ENCODE measurements at places on chromosomes 5 and 9.

- DNase-seq = no peak
Measured at GRCh38 chr5:72232838-72233237, 87.2 kb downstream of the MRPS27 start.

- DNase-seq = no peak
Measured at GRCh38 chr5:122586351-122586750, 188.5 kb upstream of the SNX2 start.

DNA sequence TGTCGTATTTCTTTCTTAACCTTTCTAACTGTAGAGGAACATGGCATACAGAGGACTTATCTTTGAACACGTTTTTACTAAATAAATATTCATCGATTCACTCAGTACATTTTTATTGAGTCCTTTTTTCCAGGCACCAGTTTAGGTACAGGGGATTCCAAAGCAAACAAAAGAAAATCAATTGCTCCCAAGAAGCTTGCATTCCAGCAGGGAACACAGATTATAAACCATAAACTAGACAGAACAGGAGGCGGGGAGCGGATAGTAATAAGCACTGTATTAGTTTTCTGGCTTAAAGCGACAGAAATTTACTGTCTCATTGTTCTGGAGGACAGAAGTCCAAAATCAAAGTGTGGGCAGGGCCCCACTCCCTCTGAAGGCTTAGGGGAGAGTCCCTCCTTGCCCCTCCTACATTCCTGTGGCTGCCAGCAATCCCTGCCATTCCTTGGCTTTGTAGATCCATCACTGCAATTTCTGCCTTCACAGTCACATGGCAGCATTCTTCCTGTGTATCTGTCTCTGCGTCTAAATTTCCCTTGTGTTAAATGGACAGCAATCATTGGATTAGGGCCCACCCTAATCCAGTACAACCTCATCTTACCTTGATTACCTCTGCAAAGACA, 115.5 kb downstream of the COL23A1 start:
- DNase-seq = no peak

DNA sequence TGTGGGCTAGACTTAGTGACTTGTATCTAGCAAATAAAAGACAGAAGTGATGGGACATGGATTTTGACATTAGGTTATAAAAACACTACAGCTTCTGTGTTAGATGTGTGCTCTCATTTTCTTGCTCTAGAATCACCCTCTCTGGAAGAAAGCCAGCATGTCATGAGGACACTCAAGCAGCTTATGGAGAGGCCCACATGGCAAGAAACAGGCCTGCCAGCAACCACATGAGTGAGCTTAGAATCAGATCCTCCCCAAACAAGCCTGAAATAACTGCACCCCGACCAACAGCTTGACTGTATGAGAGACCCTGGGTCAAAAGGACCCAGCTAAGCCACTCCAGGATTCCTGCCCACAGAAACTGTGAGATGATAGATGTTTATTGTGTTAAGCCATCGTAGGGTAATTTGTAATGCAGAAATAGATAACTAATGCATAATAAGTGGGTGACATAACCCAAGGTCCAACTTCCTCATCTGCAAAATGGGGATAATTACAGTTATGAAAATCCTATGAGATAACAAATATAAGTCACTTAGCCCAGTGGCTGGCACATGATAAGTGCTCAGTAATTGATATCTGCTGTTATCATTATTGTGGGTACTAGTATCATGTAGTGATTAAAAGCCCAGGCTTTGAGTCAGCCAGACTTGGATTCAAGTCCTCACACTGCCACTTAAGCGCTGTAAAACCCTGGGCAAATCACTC, 86.5 kb downstream of the KLHL3 start:
- no peak for DNase-seq

DNA sequence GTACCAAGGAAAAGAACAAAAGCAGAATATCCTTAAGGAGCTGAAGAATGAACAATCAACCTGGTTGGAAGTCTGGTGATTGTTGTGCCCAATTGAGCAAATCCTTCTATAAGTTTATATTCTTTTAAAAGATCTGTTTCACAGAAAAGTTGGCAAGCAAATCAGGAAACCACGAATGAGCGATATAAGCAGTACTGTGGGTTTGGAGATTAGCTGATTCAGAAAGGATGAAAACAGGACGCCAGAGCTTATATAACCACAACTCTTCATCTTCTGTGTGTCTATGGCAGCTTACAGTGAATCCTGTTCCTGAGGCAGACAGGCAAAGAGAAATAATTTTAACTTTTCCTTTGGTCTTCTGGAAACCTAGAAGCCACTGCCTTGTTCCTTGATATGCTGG, 61.7 kb downstream of the SLC38A9 start:
- no peak for DNase-seq

GRCh38 chr9:87545858-87546257, 48.2 kb downstream of the DAPK1 start:
- DNase-seq = no peak

- no peak for DNase-seq
Measured at GRCh38 chr5:64834037-64834436, 65.3 kb downstream of the CWC27 start.

GRCh38 chr9:129587487-129588262, 33.2 kb downstream of the C9orf50 start:
- DNase-seq = no peak

DNA sequence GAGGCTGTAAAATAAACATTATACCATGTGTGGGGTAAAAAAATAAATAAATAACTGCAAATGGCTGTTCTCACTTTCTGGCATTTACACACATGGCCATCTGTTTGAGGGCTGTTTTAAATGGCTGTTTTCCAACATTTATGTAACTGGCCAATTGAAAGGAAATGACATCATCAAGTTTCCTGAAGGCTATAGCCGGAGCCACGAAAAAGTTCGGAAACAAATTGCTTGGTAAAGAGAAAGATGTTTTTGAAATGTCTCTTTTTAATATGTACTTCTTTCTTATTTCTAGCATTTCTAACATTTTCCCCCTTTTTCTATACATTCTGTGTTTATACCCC, 95.4 kb upstream of the DAB2 start:
- no peak for DNase-seq

DNA sequence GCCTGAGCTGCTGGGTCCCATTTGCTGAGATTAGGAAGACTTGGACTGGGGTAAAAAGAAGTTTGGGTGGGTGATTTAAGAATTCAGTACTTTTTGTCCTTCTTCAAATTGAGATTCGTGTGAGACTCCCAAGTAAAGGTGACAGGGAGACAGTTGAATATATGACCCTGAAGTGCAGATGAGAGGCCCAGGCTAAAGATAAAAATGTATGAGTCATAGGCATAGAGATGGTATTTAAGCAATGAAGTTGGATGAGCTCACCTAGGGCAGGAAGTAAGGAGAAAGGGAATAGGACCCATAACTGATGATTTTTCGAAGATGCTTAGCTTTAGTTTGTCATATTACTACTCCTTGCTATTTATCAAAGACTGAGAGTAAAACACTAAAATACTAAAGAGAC, 255.9 kb upstream of the ADRA1B start:
- DNase-seq = no peak

DNA sequence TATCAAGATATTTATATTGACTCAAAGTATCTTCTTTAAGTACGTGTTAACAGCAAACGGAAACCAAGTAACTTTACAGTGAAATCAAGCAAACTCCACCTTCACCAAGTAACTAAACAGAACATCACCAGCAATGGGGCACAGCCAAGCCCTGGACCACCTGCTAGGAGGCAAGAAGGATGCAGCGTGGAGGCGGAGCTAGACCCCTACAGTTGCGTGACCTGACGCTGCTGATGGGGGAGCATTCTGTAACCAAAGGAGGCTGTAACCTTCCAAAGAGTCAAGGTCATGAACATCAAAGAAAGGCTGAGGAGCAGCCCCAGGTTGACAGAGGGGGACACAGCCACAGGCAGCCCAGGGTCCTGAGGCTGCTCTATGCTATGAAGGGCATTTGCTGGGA, 6.1 kb downstream of the VAV2 start:
- no peak for DNase-seq

DNA sequence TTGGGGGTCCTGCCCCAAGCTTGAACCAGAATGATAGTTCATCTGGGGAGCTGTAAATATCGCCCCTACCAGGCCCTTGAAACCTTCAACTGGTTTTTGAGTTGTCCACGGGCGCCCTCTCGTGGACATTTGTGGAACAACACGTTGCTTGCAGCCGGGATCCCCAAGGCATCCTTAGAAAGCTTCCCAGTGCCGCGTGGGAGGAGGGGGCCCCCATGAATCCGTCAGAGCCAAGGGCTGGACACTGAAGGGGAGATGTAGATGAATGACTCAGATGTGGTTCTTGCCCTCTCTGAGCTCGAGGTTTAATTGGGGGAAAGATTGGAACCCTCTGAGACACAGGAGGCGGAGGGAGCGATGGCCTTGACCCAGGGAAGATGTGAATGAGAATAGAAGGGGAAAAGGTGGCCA, 31.8 kb upstream of the ORM1 start:
- DNase-seq = peak; percentile 62

GRCh38 chr5:10563110-10563944, 543 bp upstream of the ANKRD33B start:
- no peak for DNase-seq

GRCh38 chr9:135898634-135899407, 8.5 kb downstream of the CAMSAP1 start:
- no peak for DNase-seq

GRCh38 chr5:181187500-181188213, 17.3 kb downstream of the TRIM7 start:
- DNase-seq = no peak

DNA sequence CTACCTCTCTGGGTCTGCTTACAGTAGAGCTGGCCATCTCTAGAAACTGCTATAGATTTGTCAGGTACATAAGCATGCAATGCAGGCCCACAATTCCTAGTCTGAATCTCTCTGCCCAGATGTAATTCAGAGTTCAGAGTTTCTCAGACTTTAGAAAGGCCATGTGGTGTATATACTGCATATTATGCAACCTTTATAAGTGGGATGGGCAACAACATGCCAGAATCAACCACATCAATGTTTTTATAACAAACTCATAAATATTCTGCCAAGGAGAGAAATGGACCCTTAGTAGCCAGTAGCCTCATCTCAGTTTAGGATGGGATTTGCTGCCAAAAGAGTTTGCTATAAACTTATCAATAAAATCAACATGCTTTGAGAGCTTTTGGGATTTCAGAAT, 78.8 kb downstream of the SLC1A1 start:
- DNase-seq = no peak

GRCh38 chr9:119154527-119154926, 214.7 kb downstream of the BRINP1 start:
- DNase-seq = no peak

DNA sequence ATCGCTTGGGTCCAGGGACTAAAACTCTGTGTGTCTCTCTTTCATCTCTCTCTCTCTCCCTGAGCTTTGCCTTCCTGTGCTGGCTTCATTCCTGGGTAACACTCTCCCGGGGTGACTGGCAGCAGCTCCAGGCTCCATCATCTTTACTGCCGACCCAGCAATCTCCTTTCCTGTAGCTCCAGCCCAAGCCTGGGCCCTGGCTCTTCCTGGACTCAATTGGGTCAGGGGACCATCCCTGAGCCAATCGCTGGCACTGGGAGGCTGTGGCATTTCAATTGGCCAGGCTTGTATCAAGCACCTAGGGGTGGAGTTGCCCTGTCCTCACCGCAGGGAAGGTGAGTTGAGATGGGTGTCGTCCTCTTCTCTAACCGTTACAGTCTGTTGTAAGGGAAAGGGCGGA, 31.9 kb downstream of the FAM240B start:
- DNase-seq = no peak

- no peak for DNase-seq
Measured at GRCh38 chr5:119996128-119996527, 366.8 kb downstream of the FAM170A start.

- no peak for DNase-seq
Measured at GRCh38 chr5:179963375-179963774, 55.7 kb upstream of the TBC1D9B start.

- peak; percentile 83 for DNase-seq
Measured at GRCh38 chr9:36401164-36401740, 1.2 kb upstream of the RNF38 start.

DNA sequence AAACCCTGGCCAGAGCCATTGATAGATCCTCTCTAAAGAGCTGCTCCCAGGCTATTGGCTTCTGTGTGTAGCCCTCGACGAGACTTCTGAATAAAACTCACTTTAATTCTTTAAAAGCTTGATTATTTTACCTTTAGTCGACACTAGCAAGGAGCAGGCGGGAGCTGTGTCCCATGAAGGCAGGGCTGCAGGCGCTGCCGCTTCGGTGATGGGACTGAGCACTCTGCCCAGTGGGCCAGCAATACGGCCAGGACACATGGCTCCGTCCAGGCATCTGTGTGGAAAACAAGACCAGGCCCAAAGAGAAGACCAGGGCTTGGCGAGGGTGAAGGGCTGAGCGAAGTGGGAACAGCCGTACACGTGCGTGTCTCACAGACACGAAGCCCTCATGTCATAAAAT, 365.9 kb downstream of the GADD45G start:
- DNase-seq = no peak

DNA sequence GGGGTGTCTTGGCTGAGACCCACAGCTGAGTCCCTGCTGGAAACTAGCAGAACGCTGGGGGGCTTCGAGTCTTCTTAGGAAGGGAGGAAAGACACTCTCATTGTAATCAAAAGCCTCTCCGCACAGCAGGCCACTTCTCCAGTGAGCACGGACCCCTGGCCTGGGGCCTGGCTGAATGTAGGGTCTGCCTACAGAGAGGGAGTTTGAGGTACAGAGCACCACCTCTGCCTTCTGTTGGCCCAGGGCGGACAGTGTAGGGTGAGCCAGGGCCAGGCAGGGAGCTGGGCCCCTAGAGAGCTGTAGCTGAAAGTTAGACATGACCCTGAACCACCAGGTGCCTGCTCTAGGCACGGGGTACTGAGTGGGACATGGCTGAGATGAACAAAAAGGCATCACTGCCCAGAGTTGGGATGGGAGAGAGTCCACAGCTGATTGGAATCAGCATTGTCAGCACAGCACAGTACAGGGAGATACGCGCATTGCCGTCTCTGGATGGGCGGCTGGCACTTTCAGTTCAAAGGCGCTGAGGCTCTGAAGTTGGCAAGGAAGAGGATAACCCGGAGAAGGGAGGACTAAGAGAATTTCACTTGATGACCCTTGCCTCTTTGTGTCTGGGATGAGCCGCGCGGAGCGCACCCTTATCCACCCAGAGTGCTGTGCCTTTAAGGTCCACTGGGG, 363 bp upstream of the SLC25A48 start:
- no peak for DNase-seq

GRCh38 chr5:34916518-34916917, 1.0 kb downstream of the BRIX1 start:
- DNase-seq = no peak

GRCh38 chr5:127011153-127011552, 19.2 kb downstream of the MARCHF3 start:
- DNase-seq = no peak
